ENCODE measurements at places on chromosomes 7 and 10.

- no peak for DNase-seq
Measured at GRCh38 chr7:93646538-93646937, 72.0 kb upstream of the CALCR start.

DNA sequence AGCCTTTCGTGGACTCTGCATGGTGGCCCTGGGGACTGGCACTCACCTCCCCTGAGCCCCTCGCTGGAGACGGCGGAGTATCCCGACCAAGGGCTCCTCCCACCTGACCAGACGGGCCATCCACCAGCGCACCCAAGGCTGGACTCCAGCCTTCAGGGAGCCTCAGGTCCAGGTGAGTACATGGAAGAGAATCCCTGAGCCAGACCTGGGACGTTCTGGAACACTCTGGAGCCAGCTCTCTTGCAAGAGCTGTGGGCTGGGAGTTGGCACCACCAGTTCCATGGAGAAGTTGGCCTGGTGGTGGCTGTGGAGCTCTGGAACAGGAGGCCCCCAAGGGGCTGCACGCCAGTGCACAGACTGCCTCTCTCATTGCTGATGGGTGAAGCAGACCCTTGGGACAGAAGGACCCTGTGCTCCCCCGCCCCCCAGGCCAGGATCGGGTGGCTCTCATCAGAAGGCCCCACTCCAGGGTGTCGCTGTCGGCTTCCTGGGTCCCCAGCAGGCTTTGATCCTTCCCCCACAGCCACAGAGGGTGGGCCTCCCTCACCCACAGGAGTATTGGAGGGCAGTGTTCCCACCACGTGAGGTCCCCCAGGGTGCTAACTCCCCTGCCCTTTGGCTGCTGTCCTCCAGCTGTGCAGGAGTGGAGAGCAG is 189.9 kb downstream of the EBF3 start:
- no peak for DNase-seq

DNA sequence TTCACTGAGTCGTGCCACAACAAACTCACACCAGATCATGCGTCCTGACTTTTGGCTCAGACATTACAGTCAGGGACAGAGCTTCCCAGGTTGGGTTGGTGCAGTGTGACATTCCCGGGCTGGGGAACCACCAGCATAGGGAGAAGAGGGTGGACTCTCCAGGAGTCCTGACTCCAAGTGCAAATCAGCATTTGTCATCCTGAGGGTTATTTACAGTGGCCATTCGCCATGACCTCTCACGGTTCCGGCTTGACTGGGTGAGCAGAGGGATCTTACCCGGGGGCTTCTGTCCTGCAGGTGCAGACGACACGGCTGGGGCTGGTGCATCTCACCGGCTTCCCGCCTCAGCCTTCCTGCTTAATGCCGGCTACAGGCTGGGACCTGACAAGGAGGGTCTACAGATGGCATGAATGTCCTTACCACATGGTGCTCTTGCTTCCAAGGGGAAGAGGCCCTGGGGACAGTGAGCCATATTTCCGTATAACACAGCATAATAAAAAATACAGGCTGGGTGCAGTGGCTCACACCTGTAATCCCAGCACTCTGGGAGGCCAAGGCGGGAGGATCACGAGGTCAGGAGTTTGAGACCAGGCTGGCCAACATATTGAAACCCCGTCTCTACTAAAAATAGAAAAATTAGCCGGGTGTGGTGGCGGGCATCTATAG is 12.5 kb upstream of the INTS1 start:
- no peak for DNase-seq

- no peak for DNase-seq
Measured at GRCh38 chr10:74542077-74542476, 284.3 kb upstream of the KAT6B start.

DNA sequence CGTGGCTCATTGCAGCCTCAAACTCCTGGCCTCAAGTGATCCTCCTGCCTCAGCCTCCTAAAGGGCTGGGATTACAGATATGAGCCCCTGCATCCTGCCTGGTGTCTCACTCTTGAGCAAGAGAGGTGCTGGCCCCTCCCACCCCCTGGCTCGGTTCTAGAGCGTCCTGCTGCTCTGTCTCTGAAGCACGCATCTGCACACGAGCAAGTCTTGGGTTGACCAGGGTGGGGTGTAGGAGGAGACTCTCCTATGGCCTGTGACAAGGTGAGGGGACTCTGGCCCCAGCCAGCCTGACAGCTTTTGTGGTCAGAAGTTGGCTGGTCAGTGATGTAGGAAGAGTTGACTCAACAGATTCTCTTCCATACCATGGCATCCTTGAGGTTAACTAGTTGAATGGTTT is 110.7 kb upstream of the CARD11 start:
- no peak for DNase-seq

DNA sequence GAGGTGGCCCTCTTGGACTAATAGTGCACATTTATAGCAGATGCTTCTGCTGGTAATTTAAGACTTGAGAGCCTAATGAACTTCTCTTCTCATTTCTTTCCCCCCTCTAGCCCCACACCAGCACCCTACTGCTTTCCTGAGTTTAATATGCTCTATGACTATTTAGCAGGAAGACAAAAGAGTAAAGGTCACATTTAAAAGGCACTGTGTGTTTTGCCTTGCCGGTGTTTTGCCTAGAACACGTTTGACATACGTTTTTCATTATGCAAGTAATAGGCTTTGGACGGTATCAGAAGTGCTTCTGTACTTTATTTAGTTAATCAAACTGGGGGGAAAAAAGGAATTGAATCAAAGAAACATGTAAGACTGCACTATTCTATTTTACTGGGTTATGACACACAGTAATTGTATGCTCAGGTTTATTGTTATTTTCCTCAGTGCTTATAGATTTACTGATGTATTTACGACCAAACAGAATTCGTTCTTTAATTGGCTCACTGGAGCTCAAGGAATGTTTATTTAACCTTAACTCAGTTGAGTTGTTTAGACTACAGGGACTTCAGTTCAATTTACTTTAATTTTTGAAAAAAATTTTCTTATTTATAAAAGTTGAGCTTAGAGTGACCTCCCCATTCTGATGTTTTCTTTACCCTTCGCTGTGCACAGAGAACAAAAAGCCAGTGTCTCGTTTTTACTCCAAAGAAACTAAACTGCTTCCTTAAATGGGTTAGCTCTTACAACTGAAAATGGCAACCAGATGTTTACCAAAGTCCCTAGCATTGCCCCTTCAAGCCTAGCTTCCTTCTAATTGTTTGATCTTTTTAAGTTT is 35.4 kb downstream of the CPED1 start:
- no peak for DNase-seq

- DNase-seq: no peak
Measured at GRCh38 chr7:143018931-143019330, 8.0 kb downstream of the OR9A2 start.

GRCh38 chr7:95545673-95546072 is 50.6 kb downstream of the PDK4 start:
- DNase-seq: no peak

DNA sequence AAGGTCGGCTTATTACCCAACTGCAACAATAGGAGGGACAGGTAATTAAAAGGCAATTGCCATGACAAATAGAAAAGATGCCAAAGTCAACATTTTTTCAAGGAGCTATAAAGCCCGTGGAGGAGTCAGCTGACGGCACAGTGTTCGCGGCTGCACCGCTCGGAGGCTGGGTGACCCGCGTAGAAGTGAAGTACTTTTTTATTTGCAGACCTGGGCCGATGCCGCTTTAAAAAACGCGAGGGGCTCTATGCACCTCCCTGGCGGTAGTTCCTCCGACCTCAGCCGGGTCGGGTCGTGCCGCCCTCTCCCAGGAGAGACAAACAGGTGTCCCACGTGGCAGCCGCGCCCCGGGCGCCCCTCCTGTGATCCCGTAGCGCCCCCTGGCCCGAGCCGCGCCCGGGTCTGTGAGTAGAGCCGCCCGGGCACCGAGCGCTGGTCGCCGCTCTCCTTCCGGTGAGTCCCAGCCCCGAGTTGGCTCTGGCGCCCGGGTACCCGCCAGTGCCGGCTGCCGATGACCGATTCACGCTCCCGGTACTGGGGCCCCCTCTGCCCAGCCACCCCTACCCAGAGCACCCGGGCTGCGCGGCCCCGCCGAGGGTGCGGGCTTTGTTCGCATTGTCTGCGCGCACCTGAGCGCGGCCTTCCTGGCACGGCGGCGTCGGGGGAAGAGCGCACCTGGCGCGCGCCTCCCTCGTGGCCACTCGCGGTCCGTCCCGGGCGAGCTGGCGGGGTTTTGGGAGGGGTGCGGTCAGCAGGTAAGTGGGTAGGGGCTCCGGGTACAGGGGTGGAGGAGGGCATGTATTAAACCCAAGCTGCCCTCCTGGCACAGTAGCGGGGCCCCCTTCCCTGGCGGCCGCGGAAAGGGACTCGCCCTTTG is at the start of gene VWA2:
VWA2 (plus strand) TSS at position 138 of the 877 bp plus-strand sequence. CDS start 9,460 bp downstream, outside the sequence.
- DNase-seq: peak; percentile 77

DNA sequence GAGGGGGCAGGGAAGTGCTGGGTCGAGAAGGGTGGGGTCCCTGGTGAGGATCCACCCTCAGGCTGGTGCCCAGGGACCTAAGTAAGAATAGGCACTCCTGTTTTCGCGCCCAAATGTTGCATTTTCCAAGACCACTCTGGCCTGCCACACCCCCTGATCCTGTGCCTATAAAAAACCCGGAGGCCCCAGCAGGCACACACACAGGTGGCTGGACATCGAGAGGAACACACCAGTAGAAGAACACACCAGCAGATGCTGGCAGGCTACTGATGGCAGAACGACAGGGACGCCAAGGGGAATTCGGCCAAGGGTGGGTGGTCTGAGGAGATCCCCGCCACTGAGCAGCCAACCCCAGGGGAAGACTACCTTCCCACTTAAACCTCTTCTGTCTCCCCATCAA is 633.9 kb upstream of the POT1 start:
- DNase-seq: no peak

- no peak for DNase-seq
Measured at GRCh38 chr10:45160271-45160670, 155.1 kb downstream of the OR13A1 start.

DNA sequence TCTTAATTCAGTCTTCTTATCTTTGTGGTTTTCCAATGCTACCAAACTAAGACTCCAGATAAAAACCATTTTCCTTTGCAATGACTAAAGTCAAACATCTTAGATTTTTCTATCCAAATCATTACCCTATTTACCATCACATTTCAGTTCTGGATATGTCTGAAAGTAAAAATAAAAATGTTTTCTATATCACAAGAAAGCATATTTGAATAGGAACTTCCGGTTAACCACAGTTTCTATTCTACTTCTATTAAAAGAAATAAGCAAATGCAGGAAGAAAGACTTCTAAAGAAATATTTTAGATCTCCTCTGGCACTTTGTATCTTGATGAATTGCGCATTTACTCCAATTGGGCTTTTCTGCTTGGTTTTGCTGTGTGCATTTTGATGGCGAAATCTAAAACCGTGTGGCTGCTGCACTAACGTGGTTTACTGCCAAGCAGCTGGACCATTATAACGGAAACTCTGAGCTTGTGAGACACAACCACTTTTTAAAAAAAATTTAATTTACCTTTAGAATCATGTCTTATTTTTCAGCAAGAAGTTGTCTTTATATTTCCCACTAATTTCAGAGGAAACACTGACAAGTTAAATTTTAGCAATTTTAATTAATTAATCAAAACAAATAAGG is 146.1 kb downstream of the VPS50 start:
- DNase-seq: no peak

DNA sequence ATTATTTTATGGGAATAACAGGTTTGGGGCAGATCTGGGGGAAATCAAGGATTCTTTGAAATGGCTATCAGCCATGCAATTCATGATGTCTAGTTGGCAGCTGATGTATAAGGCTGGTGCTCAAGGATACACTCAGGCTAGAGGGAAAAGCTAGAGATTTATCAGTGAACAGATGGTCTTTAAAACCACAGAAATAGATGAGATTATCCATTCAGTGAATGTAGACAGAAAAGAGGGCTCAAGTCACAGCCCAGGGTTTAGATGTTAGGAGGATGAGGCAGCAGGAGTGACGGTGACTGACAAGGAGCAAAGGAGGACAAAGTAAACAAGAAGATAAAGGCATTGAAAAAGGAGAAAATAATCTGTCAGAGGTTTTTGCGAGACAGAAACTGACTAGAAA is 238.7 kb downstream of the CDK14 start:
- no peak for DNase-seq

DNA sequence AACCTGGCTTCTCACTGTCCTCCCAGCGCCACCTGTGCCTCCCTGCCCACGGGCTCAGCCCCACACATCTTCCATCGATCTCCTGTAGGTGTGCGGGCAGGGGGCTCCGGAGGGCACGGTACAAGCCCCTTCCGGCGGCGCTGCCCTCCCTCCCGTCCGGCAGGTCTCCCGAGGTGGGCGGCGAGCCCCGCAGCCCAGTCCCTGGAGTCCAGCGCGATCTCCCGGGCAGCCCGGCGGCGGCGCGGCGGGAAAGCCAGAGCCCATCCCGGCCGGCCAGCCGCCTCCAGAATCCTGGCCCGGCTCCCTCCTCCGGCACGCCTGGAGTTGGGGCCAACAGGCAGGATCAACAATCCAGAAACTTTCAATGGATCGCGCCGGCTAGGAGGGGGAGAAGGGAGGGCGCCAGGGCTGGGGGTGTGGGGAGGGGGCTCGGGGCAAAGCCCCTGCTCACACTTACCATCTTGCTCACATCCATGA is 100.1 kb downstream of the HIP1 start:
- peak; percentile 32 for DNase-seq

- peak; percentile 72 for DNase-seq
Measured at GRCh38 chr7:131106681-131107336, 220.9 kb upstream of the MKLN1 start.

- DNase-seq: no peak
Measured at GRCh38 chr10:3584926-3585784, 199.9 kb downstream of the KLF6 start.

DNA sequence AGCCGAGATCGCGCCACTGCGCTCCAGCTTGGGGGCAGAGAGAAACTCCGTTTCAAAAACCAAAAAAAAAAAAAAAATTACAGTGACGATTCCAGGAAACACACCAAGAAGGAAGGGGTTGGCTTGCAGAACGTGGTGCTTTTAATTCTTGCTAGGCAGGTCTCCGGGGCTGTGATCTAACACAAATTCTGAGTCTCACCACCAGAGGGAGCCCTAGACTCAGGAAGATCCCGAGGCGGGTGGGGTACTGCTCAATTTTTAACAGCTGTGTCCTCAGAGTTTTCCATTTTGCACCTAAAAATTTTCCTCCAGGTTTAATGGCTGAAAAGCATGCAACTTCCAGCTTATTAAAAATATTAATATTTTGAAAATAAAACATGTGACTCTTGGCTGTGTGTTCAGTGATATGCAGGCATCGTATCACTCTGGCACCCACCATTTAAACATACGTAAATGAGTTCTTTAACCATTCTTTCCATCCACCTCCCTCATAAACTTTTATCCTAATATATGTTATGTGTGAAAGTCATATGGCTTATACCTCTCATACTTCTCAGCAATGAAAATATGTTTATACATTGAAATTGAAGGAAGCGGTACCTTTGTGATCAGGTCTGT is 26.5 kb upstream of the NUB1 start:
- DNase-seq: peak; percentile 92

DNA sequence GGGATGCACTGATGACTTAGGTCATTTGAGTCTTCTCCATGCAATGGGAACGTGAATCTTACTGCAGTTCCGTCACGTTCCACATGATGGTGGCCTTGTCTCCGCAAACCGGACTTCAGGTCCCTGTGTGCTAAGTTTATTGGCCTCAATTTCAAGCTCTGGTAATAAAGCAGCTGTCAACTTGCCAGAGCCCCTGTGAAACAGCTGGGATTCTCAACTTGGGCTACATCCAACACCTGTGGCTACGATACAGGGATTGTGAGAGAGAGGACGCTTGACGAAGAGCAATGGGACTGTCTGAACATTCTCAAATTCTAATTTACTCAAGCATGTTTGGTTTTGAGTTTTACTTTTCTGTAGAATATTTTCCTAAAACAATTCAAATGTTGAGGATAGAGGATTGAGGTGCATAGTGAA is 174.2 kb downstream of the PTN start:
- DNase-seq: peak; percentile 75

Data from HT-29 (cell line).